ENCODE measurements at places on chromosomes 7 and 10. TPM values are rescaled to one million over a fixed set of nuclear protein-coding genes. Genes with fewer than 3 reads are reported as not detected.

The C7orf57 gene
- total RNA-seq: not detected

The MMP21 gene
- total RNA-seq: 0.15 TPM

The SLC18A3 gene
- not detected for total RNA-seq

The ASB15 gene
- not detected for total RNA-seq

The CDNF gene
- 1.6 TPM for total RNA-seq

The HELLS gene
- 27.4 TPM for total RNA-seq

The PRTFDC1 gene
- total RNA-seq: not detected

The TMEM178B gene
- total RNA-seq: 0.96 TPM

The VWA2 gene
- not detected for total RNA-seq

DNA sequence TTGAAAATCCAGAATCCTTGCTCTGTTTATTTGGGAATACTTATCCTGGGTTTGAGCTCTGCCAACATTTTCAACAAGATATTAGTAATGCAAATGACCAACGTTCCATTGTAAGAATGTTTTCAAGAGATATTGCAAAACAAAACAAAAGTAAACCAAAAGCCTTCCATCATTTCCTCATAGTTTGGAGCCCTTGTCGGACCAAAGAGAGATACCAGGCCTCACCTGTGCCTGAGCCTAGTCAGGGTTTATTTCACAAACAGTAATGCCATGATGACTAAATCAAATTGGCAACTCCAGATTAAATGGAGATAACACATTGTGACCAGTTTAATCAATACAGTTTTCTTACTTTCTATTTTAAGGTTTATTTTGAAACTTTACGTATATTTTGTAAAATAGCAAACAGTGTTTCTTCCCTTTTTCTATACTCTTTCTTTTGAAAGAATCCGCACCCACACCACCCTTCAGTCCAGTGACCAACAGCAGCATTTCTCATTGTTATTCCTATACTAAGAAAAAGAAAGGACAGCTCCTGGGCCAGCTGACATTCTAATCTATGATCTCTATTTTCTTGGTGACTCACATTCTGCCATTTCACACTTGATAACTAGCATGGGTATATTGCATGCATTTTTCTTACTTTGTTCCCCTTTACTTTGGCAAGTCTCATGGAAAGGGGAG is 168.5 kb upstream of the MEOX2 start:
- no peak overlapping the region for H3K4me3 ChIP-seq
- no peaks in the 10 kb centered on the region for H3K36me3 ChIP-seq
- H3K27me3 ChIP-seq: no peaks in the 10 kb centered on the region
- no peak overlapping the region for H3K27ac ChIP-seq
- no peak for DNase-seq

- H3K27ac ChIP-seq: no peak overlapping the region
- DNase-seq: peak; percentile 38
- H3K36me3 ChIP-seq: peaks cover 15% of the 10 kb centered on the region
- peaks cover 14% of the 10 kb centered on the region for H3K4me1 ChIP-seq
- H3K4me3 ChIP-seq: peak overlapping the region; percentile 25
These were observed 1.0 kb downstream of the PAXIP1 start for GRCh38 chr7:155001756-155002410.

DNA sequence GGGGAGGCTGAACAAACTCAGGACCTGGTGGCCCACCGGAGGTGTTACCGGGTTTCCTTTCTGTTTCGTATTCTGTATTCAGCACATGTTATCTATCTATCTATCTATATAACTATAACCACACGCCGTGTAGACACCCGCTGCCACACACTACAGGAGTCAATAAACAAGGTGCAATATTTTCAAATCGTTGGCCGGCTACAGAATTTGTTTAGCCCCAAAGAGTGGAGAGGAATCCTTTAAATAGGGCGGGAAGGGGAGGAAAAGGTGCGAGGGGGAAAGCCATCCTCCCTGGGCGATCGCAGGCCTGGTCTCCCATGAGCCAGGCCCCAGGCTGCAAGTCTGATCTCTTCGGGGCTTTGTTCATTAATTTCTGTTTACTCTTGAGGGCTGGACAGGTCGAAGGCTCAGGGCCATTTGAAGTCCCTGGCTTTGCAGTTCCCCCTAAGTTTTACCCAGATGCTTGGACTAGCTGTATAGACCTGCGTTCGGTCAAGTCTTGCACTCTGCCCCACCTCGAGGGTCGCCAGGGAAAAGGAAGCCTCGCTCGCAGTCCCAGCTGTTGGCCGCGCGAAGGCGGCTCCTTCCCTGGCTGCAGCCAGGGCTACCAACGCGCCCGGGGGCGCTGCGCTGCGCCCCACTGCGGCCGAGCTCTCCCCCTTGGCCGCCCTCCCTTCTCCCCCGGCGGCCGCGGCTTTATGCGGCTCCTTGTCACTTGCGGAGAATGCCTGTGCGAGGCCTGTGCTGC is 3.8 kb downstream of the NKX2-3 start:
- no peaks in the 10 kb centered on the region for H3K27me3 ChIP-seq
- H3K36me3 ChIP-seq: no peaks in the 10 kb centered on the region
- H3K27ac ChIP-seq: no peak overlapping the region
- peak; percentile 60 for DNase-seq

DNA sequence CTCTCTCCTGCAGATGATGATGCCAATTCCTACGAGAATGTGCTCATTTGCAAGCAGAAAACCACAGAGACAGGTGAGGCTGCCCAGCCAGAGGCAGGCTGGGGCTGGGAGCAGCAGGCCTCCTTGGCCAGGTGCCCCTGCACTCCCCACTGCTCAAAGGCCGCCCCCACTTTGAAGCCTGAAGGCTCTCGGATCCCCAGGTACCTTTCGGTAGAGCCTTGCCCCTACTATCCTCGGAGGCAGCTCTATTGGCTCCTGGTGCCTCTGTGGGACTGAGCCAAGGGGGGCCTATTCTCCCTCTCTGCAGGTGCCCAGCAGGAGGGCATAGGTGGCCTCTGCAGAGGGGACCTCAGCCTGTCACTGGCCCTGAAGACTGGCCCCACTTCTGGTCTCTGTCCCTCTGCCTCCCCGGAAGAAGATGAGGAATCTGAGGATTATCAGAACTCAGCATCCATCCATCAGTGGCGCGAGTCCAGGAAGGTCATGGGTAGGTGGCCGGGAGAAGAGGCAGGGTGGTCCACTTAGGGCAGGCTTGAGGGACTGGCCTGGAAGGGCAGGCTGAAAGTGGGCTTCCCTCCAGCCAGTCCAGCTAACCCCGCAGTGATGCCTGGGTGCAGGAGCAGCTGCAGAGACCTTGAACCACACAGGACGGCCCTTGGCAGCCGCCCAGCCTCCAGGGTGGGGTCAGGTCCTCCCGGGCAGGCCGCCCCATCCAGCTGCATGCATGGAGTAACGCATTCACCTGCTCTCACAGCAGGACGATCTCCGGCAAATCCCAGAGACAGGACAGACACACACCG is 14.1 kb downstream of the LAT2 start:
- H3K27ac ChIP-seq: no peak overlapping the region
- peak; percentile 12 for DNase-seq
- no peaks in the 10 kb centered on the region for H3K27me3 ChIP-seq
- H3K4me1 ChIP-seq: peaks cover 58% of the 10 kb centered on the region
- no peak overlapping the region for H3K4me3 ChIP-seq
- no peaks in the 10 kb centered on the region for H3K36me3 ChIP-seq

DNA sequence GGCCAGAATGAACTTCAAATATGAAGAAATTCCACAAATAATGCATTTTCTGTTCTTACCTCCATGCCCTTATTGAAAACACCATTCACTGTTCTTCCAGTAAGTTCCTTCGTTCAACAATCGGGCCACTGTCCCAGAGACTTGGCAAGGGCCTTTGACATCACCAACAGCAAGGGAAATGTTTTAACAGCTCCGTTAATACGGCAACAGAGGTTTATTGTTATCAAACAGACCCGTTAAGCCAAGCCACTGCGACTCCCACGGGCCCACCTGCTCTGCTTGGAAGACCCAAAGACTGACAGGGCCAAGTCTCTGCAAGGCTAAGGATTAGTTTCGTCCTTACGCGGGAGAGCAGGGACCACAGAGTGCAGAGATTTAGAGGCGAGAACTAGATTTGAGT is 43.4 kb upstream of the LYZL1 start:
- DNase-seq: no peak
- H3K4me1 ChIP-seq: no peaks in the 10 kb centered on the region
- H3K36me3 ChIP-seq: no peaks in the 10 kb centered on the region
- H3K4me3 ChIP-seq: no peak overlapping the region
- H3K27me3 ChIP-seq: no peaks in the 10 kb centered on the region

DNA sequence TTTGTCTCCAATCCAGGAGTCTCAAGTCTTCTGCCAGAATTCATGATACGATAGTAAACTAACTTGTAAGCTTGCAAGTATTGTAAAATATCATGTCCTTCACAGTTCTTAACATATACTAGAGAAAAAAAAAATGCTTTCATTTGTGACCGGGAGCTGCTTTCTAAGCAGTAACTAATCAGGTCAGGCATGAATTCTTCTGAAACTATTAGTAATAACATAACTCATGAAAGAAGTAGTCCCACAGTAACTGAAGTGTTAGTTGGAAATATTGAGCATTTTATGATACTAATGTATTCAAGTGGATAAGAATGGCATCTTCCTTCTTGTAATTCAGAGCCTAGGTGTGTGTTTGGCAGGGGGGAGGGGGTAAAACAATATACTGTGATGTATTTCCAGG is 665.6 kb downstream of the DNAJB9 start:
- no peak for DNase-seq
- H3K27me3 ChIP-seq: no peaks in the 10 kb centered on the region
- no peaks in the 10 kb centered on the region for H3K36me3 ChIP-seq

DNA sequence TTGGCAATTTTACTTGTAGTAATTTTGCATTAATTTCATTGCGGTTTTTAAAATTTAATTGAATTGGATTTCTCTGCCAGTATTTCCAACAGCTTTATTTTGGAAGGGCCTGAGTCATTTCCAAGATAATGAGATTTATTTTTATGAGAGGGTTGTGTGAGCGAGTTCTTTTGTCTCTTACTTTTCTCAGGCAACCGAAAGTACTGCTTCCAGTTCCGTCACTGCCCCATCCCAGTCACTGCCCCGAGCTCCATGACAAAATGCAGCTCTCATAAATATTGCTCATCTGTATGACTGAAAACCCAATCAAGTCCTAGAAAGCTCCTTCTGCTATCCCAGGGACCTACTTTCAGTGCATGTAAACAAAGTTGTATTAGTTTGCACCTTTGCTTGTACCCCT is 468.4 kb upstream of the SEMA3D start:
- H3K4me3 ChIP-seq: no peak overlapping the region
- no peak for DNase-seq
- no peaks in the 10 kb centered on the region for H3K27me3 ChIP-seq
- no peaks in the 10 kb centered on the region for H3K36me3 ChIP-seq
- H3K27ac ChIP-seq: no peak overlapping the region

DNA sequence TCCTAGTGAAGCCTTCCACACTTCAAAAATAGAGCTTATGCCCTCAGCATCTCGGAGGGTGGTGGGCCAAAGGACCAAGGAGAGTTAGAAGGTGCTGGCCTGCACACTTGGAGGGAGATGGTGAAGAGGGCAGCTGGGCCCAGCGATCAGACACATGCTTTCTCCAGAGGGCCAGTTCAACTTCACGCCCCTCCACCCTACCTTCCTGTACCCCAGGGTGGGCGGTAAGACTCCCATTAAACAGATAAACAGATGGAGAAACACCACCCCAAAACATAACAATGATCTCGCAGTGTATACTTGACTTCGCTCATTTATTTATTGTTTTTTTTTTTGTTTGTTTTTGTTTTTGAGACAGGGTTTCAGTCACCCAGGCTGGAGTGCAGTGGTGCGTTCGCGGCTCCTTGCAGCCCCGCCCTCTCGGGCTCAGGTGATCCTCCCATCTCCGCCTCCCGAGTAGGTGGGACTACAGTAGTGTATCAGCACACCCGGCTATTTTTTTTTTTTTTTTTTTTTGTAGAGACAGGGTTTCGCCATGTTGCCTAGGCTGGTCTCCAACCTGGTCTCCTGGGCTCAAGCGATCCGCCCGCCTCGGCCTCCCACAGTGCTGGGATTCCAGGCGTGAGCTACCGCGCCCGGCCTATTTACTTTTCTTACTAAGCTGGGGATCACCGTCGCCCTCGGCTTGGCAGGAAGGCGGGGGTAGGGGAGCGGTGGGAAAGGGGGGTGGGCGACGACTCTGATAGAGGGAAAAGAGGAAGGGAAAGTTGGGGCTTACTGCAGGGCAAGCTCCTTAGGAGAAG is 1.8 kb downstream of the C10orf95 start:
- DNase-seq: peak; percentile 90
- no peaks in the 10 kb centered on the region for H3K27me3 ChIP-seq
- H3K27ac ChIP-seq: peak overlapping the region; percentile 81
- H3K4me3 ChIP-seq: peak overlapping the region; percentile 75

DNA sequence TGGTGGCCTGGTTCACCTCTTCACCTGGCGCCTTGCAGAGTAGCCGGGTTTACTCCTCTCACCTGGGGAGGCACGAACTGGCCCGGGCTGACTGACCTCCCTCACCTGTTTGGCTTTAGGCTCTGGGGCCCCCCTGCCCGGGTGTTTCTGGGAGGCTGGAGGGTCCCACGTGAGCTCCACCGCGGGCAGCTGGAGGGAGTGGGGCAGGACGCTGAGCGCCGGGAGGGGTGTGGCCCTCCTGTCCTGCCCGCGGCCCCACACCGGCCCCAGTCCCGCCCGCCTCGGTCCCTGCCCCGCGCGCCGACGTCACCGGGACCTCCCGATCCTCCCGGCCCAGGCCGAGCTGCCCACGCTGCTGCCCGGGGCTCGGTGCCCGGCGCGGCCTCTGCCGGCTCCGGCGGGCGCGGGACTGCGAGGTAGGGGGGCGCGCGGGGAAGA is at the start of gene AMZ1:
AMZ1 (plus strand) TSS at position 322 of the 438 bp plus-strand sequence. CDS start 12,250 bp downstream, outside the sequence.
- no peak within 1 kb of the TSS for H3K4me3 ChIP-seq
- H3K4me1 ChIP-seq: peaks cover 18% of the 10 kb centered on the region
- no peak for DNase-seq
- H3K36me3 ChIP-seq: no peaks in the 10 kb centered on the region

GRCh38 chr10:63726867-63727266 is 205.7 kb downstream of the REEP3 start:
- H3K4me3 ChIP-seq: no peak overlapping the region
- no peak overlapping the region for H3K27ac ChIP-seq
- peaks cover 20% of the 10 kb centered on the region for H3K27me3 ChIP-seq
- no peaks in the 10 kb centered on the region for H3K36me3 ChIP-seq

- peaks cover 64% of the 10 kb centered on the region for H3K36me3 ChIP-seq
- DNase-seq: no peak
- H3K4me3 ChIP-seq: no peak overlapping the region
- peaks cover 18% of the 10 kb centered on the region for H3K4me1 ChIP-seq
These were observed 4.1 kb downstream of the SSBP1 start for GRCh38 chr7:141742229-141742628.

- H3K27ac ChIP-seq: no peak overlapping the region
- DNase-seq: no peak
- no peak overlapping the region for H3K4me3 ChIP-seq
- no peaks in the 10 kb centered on the region for H3K4me1 ChIP-seq
- H3K27me3 ChIP-seq: no peaks in the 10 kb centered on the region
- no peaks in the 10 kb centered on the region for H3K36me3 ChIP-seq
These were observed 37.8 kb upstream of the DIP2C start for GRCh38 chr10:727162-727790.

GRCh38 chr7:153423210-153423590 is 629.0 kb upstream of the DPP6 start:
- H3K4me1 ChIP-seq: no peaks in the 10 kb centered on the region
- H3K4me3 ChIP-seq: no peak overlapping the region
- no peak for DNase-seq
- H3K27me3 ChIP-seq: no peaks in the 10 kb centered on the region
- no peak overlapping the region for H3K27ac ChIP-seq

Data from B cell (primary cell).